ENCODE measurements at places on chromosomes 2 and 18. TPM values are rescaled to one million over a fixed set of nuclear protein-coding genes. Genes with fewer than 3 reads are reported as not detected.

The SOX11 gene
- total RNA-seq = 201 TPM

The GTF2A1L gene
- not detected for total RNA-seq

DNA sequence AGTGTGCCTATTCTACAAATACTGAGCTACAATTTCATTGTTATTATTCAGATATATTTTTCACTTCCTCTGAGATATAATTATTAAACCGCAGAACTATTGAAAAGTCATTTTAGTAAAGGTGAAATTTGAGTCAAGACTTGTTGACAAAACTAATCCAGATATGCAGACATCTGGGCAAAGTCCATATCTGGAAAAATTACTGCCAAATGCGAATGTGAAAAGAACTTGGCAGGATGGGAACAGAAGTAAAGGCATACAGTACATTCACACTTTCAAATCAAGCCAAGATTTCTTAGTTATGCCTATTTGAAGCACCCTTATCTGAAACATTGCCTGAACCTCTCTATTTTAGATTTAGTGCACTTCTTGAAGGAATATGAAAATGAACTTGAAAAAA lies 923.6 kb downstream of the CCDC85A start:
- no peak overlapping the region for H3K27ac ChIP-seq
- peaks cover 4% of the 10 kb centered on the region for H3K36me3 ChIP-seq
- no peak for DNase-seq
- H3K27me3 ChIP-seq = no peaks in the 10 kb centered on the region
- H3K4me1 ChIP-seq = no peaks in the 10 kb centered on the region

DNA sequence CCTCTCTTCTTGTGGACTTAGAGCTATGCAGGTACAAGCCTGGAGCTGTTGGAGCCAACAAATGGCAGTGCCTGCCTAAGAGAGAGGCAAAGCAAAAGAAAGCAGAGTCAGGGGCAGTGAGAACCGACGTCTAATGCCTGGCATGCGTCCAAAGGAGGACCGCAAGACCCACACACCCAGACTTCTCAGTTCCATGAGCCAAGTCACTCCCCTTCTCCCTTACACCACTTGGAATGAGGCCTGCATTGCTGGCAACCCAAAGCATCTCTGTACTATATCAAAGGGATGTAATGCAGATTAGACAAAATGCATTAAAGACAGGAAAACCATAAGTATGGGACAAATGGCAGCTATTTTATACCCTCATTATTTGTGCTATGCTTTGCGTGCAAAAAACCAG lies 49.9 kb upstream of the RNU4ATAC start:
- no peaks in the 10 kb centered on the region for H3K27me3 ChIP-seq
- no peaks in the 10 kb centered on the region for H3K36me3 ChIP-seq
- H3K27ac ChIP-seq = no peak overlapping the region
- peaks cover 31% of the 10 kb centered on the region for H3K4me1 ChIP-seq

- no peaks in the 10 kb centered on the region for H3K27me3 ChIP-seq
- H3K36me3 ChIP-seq = peaks cover 5% of the 10 kb centered on the region
- no peak overlapping the region for H3K4me3 ChIP-seq
- H3K27ac ChIP-seq = no peak overlapping the region
- peaks cover 18% of the 10 kb centered on the region for H3K4me1 ChIP-seq
- no peak for DNase-seq
Observed at GRCh38 chr18:41618147-41618546, 336.9 kb upstream of the PIK3C3 start.

Measured in neural crest cell (in vitro differentiated cells).